H9 (cell line): ENCODE measurements at places on chromosomes 6 and 20. TPM values are rescaled to one million over a fixed set of nuclear protein-coding genes. Genes with fewer than 3 reads are reported as not detected.

DNA sequence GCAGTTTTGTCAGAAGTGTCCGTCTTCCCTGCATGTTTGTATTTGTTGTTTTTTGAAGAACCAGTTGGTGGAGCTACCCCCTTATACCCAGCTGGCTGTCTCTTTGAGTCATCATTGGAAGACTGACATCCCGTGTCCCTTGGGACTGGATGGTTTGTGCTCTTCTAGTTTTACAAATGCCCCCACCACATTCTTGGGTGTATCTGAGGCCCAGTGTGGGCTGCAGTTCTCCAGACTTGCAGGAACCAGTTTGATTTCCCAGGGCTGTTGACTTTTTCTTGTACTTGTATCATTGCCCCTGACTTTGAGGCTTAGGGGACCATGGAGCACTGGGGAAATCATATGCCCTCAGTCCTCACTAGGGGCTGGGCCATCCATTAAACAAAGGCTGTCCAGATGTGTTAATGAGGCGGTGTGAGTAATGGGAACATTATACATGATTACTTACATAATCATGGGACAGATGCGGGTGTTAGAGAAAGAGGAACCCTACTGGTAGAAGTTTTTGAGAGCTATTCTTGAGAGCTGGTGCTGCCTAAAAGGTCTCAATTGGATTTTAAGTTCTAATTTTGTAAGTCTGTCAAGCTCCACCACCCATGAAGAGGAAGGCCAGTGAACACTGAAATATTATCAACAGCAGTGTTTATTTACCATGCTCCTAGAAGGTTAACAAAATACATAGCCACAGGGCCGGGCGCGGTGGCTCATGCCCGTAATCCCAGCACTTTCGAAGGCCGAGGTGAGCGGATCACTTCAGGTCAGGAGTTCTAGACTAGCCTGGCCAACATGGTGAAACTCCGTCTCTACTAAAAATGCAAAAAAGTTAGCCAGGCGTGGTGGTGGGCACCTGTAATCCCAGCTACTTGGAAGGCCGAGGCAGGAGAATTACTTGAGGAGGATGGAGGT is 8.5 kb downstream of the JARID2 start:
- H3K27ac ChIP-seq: no peak overlapping the region
- peaks cover 26% of the 10 kb centered on the region for H3K4me1 ChIP-seq
- DNase-seq: no peak
- H3K36me3 ChIP-seq: peaks cover 22% of the 10 kb centered on the region

- DNase-seq: no peak
- no peaks in the 10 kb centered on the region for H3K36me3 ChIP-seq
- H3K4me1 ChIP-seq: no peaks in the 10 kb centered on the region
- no peak overlapping the region for H3K27ac ChIP-seq
- no peaks in the 10 kb centered on the region for H3K27me3 ChIP-seq
Observed at GRCh38 chr6:6866656-6867403, 240.9 kb upstream of the RREB1 start.

DNA sequence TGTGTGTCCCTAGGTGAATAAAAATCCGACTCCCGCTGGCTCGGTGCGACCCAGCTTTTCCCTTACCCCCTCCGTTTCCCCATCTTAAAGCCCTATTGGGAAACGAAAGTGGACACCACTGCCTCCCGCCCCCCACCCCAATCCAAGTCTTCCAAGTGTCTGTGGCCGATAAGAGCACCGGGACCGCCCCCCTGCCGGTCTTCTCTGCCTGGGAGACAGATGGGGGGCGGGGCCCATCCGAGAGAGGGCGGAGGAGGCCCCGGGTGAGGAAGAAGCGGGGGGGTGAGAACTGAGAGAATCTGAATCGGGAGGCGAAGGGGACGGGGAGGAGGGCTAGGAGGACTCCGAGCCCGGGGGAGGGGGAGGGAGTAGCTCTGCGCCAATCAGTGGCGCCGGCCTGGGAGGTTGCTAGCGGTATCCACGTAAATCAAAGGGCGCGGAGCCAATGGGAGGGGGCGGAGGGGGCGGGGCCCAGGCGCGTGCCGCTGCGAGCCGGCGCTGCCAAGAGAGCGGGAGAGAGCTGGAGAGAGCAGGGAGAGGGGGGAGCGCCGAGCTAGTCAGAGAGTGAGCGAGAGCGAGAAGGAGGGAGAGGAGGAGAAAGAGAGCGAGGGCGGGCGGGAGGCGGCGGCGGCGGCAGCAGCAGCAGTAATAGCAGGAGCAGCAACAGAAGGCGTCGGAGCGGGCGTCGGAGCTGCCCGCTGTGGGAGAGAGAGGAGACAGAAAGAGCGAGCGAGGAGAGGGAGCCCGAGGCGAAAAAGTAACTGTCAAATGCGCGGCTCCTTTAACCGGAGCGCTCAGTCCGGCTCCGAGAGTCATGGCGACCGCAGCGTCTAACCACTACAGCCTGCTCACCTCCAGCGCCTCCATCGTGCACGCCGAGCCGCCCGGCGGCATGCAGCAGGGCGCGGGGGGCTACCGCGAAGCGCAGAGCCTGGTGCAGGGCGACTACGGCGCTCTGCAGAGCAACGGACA is at the start of gene POU3F2:
TSS of gene POU3F2 (plus strand) at position 515 of the 972 bp plus-strand sequence. CDS start at position 815, 300 bp downstream.
- no peaks in the 10 kb centered on the region; the same call in 2 of the 3 replicates for H3K36me3 ChIP-seq
- H3K27ac ChIP-seq: no peak within 1 kb of the TSS
- peak; percentile 98 for DNase-seq
- H3K4me1 ChIP-seq: peaks cover 10% of the 10 kb centered on the region; the same call in 1 of the 2 replicates
- H3K27me3 ChIP-seq: peaks cover 73% of the 10 kb centered on the region
- peak within 1 kb of the TSS; percentile 85 for H3K4me3 ChIP-seq

DNA sequence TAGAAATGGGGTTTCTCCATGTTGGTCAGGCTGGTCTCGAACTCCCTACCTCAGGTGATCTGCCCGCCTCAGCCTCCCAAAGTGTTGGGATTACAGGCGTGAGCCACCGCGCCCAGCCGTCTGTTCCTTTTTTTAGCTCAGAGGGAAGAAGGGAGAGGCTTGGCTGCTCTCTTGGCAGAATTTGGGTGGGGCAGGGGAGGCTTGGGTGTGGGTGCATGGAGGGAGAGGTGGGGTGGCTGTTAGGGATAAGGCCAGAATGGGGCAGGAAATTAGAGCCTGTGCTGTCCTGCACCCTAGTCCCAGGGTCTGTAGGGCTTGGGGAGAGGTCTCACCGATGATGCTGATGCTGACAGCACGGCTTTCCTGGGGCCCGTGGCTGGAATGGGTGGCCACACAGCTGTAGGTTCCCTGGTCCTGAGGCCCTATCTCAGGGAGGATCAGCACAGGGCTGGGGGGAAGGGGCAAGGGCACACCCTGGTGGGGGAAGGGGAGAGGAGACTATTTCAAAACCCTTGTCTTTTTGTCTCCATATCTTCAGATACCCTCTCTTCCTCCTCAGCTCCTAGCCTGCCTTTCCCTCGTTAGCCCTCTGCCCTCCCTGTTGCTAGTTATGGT is 2.0 kb downstream of the AGER start:
- no peaks in the 10 kb centered on the region for H3K27me3 ChIP-seq
- H3K36me3 ChIP-seq: peaks cover 57% of the 10 kb centered on the region
- no peak for DNase-seq
- H3K4me3 ChIP-seq: no peak overlapping the region
- no peaks in the 10 kb centered on the region for H3K4me1 ChIP-seq

Gene PAK5
- total RNA-seq: 0.20 and 0.37 TPM in 2 replicates

- no peak overlapping the region for H3K27ac ChIP-seq
- H3K4me1 ChIP-seq: no peaks in the 10 kb centered on the region
- no peak overlapping the region for H3K4me3 ChIP-seq
- H3K27me3 ChIP-seq: no peaks in the 10 kb centered on the region
- peaks cover 2% of the 10 kb centered on the region; the same call in 1 of the 2 replicates for H3K36me3 ChIP-seq
Observed at GRCh38 chr6:443621-444159, 52.1 kb downstream of the IRF4 start.

- H3K4me3 ChIP-seq: no peak overlapping the region
- H3K4me1 ChIP-seq: peaks cover 2% of the 10 kb centered on the region; the same call in 1 of the 2 replicates
- H3K36me3 ChIP-seq: no peaks in the 10 kb centered on the region
- H3K27ac ChIP-seq: no peak overlapping the region
- H3K27me3 ChIP-seq: no peaks in the 10 kb centered on the region
- no peak for DNase-seq
Observed at GRCh38 chr6:13395272-13396237, 67.2 kb upstream of the TBC1D7 start.

GRCh38 chr6:17492350-17492749 is 99.0 kb downstream of the CAP2 start:
- H3K4me3 ChIP-seq: no peak overlapping the region
- no peaks in the 10 kb centered on the region; the same call in 2 of the 3 replicates for H3K36me3 ChIP-seq
- peaks cover 2% of the 10 kb centered on the region; the same call in 1 of the 2 replicates for H3K4me1 ChIP-seq
- no peak for DNase-seq

Gene LPIN3
- total RNA-seq: 3.8 and 4.2 TPM in 2 replicates

Gene HLA-DQA1
- 0.68 and 1.7 TPM in 2 replicates for total RNA-seq
